GM12891 (cell line): ENCODE measurements at places on chromosomes 2 and 18.

DNA sequence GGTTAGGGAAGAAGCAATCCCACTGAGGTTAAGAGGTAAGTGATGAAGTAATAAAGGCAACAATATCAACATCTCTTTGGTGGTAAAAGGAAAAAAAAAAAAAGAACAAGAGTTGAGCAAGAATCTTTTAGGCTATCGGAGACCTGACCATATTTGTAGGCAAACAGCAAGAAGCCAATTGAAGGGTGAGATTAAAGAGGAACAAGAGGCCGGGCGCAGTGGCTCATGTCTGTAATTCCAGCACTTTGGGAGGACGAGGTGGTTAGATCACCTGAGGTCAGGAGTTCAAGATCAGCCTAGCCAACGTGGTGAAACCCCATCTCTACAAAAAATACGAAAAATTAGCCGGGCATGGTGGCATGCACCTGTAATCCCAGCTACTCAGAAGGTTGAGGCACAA lies 11.3 kb downstream of the VPS54 start:
- no peak for DNase-seq

GRCh38 chr2:232927793-232928550 lies 57.9 kb downstream of the SNORC start:
- peak; percentile 50 for DNase-seq

DNA sequence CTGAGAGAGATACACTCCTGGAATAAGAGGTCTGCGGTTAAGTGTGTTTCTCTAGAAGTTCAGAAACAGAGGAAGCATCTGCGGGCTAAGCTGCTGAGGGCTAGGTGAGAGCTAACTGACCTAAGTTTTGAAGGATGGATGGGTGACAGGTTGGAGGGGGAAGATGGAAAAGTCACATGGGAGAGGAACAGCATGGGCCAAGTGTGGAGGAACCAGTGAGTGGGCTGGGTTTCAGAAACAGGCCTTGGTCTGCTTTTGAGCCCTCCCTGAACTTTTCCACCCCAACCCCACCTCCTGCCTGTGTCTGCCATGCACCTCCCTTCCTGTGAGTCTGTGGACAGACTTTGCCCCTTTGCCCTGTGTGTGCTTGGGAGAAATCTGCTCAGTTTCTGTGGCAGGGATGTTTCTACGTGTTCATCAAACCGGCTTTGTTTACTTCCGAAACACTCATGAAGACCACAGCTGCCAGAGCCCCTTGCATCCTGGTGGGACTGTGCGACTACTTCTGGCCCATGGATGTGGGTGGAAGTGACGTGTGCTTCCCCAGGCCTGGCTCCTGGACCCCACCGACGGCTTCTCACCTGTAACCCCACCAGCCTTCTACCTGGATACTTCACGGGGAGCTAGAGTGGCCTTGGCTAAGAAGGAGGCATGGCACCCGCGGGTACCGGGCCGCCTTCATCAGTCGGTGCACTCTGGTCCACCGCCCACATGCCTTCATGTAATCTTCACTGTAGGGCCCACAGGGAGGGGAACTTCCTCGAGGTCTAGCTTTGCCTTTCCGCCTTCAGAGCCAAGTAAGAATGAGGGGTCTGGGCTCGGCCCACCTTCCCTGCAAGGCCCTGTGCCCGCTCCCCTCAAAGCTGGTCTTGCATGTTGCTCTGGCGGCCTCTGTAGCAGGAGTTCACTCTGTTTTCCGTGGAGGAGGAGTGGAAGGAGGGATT lies 1.4 kb upstream of the HPCAL1 start:
- no peak for DNase-seq

DNA sequence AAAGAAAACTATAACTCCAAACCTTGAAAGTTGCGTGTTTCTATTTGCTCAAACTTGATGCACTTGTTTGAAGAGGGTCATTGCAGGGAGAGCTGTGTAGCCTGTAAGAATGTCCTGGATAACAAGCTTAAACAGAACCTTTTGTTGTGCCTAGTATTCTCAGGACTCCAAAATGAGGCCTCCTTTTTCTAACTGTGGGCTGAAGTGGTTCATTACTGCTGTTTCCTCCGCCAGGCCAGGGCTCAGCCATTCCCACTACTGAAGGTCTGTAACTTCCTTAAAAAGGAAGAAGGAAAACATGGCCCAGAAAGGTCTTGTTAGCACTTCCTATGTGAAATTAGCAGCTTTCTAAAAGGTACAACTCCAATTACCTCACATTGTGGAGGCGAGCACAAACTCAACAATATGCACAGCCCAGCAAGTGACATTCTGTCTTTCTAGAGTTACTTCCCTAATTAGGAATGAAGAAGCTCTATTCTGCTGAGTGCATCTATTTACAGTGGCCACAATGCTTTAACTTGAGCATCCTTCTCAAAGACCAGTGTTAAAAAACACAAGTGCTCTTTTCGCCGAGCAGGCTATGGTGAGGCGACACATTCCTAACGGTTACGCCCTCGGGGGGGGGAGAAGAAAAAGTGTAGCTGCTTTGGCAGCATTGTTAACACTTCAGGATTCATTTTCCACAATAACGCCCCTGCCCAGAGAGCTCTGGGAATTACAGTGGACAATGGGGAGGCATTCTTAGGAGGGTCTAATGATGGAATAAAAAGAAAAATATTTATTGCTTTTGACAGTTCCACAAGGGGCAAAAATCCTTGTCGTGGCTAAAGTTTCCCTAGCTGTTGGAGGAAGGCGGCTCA lies 136.9 kb upstream of the SIX3 start:
- no peak for DNase-seq

- DNase-seq: no peak
Measured at GRCh38 chr2:62270728-62271127, 74.8 kb downstream of the B3GNT2 start.

DNA sequence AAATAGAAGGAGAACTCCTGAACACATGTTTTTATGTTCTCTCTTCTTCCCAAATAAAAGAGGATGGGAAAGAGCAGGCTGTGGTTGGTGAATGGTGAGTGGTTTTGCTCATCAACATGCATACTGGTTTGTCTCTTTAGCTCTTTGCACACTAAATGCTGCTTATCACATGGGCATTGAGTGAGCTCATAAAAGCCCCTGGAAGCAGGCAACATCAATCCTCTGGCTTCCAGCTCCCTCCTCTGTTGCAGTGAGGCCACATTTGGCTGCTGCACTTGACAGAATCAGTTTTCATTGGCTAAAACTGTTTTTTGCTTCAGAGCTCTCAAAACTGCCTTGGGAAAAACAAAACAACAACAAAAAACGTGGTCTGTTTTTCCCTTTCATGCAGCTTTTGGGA lies 1308.2 kb upstream of the NRXN1 start:
- DNase-seq: no peak

DNA sequence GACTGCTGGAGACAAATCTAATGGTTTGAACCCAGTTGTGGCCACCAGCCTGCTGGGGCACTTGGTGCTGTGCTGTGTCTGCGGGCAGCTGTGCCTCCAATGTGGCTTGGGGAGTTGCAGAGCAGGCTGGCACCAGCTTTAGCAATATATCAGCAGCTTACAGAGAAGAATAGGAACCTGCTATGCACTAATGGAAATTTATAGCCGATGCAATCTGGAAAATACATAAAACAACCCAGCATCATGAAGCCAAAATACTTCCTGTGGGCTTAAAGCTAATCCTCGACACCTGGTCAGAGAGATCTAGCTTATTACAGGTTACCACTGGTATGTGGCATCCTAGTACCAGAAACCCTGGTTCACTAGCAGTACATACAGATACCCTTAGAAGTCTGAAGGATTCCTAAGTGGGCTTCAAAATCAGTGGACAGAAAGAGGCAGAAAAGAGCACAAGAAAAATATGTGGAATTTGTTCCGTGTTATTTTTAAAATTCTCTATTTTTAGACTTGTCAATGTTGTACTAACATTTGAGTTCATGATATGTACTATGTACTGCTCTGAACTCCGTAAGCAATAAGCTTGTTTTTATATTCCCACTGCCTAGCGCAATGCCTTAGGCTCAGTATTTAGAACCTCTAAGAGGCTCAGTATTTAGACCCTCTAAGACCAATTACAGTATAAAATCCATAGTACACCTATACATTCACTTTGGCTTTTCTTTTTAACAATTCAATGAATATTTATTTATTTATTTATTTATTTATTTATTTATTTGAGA lies 194.7 kb downstream of the UXS1 start:
- no peak for DNase-seq

- DNase-seq: no peak
Measured at GRCh38 chr2:66429693-66430504, 5.0 kb upstream of the MEIS1 start.

DNA sequence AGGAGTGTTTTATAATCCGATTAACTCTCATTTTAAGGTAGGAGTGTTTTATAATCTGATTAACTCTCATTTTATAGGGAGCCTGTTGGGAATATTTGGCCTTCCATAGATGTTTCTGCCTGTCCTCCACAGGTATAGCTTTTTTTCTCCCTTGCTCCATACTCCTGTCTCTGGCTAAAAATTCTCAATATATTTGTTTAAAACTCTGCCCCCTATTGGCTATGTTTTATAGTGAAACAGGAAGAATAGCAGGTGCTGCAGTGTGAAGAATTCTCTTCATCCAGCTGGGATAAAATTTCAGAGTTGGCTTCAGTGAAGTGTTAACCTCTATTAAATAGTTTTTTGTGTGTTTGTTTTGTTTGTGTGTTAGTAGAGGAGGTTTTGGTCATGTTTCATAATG lies 1046.0 kb upstream of the TMEFF2 start:
- no peak for DNase-seq

DNA sequence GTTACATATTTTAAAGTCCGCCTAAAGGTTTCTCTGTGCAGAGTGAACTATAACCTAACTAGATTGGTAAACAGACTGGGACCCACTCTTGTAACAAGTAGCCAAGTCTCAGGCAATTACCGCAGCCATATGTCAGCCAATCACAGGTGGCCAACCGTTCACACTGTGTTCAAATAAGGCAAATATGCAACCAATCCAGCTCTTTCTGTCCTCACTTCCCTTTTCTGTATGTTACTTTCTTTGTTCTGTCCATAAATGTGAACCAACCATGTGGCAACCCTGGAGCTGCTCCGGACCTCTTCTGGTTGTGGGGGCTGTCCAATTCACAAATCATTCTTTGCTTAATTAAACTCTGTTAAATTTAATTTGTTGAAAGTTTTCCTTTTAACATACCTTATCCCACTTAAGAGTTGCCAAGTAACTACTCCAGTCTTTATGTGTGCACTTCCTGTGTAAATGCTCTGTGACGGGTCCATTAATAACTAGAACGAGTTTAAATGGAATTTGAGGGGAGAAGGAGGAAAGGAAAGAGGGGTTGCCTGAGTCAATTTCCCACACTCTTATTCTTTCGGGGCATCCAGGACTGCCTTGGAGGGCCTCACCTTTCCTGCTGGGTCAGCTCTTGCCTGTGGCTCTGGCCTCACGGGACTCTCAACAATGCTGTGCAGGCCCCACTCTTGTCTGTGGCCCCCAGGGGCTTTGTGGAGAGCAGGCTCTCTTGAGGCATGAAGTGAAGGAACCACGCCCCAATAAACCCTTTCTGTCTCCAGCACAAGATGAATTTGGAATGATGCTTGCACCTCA lies 6.6 kb upstream of the RPL37A start:
- DNase-seq: no peak

DNA sequence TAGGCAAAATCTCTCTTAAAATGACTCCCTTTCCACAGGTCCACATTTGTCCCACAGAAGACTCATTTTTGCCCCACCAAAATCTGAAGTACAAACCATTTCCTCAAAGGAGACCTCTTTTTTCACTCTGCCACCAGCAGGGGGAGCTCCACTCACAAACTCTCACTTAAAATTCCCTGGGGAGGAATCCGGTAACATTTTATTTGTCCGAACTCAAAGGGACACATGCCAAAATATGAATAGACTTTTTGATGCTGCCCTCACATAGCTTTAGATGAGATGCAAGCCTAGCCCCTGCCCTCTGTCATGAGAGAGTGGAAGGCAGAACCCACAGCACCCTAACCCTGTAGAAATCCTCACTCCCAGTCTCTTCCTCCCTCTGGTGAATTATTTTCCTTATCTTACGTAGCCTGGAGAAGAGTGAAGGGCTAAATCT lies 57.1 kb downstream of the RMDN2 start:
- no peak for DNase-seq

- no peak for DNase-seq
Measured at GRCh38 chr18:73232933-73233332, 365.1 kb upstream of the NETO1 start.

GRCh38 chr2:235614900-235615712 lies 121.3 kb downstream of the AGAP1 start:
- no peak for DNase-seq

DNA sequence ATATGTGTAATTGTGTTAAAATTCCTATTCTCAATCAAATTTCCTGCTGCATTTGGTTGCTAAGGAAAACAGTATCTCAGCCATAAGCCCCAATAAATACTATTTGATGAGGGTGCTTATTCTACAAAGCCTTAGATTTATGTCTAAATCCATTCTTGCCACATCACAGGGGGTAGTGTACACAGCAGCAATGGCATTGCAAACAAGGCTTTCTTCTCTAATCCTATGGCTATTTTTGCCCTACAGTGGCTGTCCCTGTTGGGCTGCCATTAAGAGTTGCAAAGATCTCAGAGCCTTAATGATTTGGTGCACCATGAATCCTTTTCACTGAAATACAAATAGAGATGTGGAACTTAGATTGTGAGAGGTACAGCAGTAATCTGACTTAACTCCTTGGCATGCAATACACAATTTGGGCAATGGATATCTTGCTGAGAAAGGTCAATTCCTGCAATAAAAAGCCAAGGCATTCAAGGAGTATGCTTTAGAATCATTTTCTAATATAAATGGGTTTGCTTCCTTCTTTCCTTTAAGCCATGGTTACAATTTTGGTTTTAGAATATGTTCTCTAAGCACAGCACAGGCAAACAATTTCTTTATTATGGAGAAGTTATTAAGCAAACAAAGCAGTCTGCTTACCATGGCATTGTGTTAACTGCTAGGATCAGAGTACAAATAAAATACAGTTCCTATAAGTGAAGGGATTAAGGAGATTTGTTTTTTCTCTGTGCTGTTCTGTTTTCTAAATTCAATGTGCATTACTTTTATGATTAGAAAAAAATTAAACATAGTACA lies 69.8 kb upstream of the CD302 start:
- no peak for DNase-seq

- DNase-seq: no peak
Measured at GRCh38 chr2:95670167-95670566, 78.4 kb downstream of the TRIM43 start.

- DNase-seq: no peak
Measured at GRCh38 chr2:9232886-9233285, 26.3 kb downstream of the ASAP2 start.

GRCh38 chr2:118431586-118431985 lies 343.3 kb downstream of the INSIG2 start:
- no peak for DNase-seq

DNA sequence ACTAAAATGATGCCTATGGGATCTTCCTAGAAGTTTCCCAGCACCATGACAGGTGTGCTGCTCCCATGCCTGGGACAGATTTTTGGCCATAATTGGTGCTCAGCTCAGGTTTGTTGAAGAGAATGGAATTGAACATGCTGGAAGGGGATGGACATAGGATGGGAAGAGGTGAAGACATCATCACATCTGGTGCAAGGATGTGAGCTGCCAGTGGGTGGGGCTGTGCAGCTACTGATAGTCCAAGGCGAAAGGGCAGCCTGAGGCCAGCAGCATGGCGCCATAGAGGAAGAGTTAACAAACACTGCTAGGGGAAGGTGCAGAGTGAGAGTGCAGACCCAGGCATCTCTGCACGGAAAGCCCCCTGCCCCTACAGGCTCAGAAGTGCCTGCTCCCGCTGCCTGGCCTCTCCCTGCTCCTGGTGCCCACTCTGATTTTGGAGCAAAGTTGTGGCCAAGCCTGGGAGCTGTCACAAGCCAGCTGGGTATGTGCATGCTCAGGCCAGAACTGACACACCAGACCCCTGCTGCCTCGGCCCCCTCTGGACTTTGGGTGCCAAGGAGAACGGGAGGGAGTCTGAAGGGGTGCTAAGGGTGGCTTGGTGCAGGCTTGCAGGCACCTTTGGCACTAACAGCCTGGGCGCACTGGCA lies 178.6 kb downstream of the ZBTB7C start:
- DNase-seq: peak; percentile 38
